ENCODE measurements at places on chromosomes 4 and X.

GRCh38 chrX:72568406-72569092 is 4.1 kb downstream of the HDAC8 start:
- DNase-seq, result no peak

DNA sequence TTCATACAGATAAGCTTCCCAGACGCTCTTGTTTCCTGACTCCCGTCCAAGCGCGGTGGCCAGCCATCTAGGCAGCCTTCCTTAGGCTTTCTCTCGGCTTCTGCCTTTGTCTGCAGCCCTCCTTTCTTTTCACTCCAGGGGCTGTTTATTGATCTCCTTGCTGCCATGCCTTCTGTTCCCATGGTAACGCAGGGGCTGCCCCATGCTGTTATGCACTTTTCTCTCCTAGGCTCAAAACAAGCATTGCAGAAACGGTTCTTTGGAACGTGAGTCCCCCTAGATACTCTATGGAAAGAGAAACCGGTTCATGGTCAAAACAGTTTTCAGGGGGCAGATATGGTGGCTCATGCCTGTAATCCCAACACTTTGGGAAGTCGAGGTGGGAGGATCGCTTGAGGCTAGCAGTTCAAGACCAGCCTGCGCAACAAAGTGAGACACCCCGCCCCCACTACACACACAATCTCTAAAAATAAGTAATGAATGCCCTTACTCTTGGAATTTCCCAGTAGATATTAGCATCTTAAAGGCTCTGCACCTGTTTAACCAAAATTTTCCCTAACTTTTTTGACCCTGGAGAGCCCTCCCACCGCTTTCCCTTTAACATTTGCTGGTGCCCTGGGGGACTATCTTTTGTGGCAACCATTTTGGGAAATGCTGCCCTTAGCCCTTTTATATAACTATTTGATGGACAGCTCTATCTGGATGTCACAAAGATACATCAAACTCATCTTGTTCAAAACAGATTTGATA is 53.9 kb upstream of the ZNF157 start:
- no peak for DNase-seq

DNA sequence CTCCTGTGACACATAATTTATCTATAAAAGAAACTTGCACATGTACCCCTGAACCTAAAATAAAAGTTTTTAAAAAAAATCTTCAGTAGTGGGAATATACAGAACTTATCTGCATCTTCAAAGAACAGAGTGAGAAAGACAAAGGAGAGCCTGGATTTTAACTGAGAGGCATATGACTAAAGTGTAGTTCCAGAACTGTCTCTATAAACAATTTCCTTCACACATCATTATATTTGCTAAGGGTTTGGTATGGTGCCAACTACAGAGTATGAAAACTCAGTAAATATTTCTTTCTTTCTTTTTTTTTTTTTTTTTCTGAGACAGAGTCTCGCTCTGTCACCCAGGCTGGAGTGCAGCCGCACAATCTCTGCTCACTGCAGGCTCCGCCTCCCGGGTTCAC is 49.9 kb upstream of the NFKB1 start:
- DNase-seq, result no peak

DNA sequence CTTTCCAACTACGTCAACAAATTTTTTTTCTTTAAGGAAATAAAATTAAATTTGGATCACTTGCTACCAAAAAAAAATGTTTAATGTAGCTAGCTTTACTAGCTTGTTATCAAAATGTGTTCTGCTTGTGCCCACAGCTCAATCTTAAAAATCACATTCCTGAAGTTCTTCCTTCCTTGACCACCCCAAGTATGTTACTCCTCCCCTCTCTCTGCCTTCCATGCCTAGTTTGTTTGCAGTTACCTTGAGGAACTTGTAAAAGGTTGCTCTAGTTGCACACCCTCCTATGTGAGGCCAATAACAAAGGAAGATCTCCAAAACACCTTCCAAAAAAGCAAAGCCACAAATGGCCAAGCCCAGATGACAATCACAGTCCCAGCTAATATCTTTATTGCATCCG is 19.6 kb upstream of the TMEM184C start:
- no peak for DNase-seq

GRCh38 chr4:132526652-132527051 is 622.4 kb upstream of the PCDH10 start:
- DNase-seq, result no peak

DNA sequence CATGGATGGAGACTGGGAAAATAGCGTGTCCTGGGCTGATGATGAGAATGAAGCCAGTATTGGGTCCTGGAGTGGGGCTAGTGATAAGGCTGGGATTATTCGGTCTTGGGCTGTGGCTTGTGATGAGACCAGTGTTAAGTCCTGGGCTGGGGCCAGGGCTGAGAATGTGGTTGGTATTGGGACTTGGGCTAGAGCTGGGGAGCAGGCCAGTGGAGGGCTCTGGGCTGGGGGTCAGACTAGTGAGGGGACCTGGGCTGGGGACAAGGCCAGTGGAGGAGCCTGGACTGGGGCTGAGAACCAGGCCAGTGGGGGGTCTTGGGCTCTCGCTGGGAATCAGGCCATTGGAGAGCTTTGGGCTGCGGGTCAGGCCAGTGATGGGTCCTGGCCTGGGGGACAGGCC is 6.7 kb downstream of the ARMCX4 start:
- DNase-seq, result no peak

DNA sequence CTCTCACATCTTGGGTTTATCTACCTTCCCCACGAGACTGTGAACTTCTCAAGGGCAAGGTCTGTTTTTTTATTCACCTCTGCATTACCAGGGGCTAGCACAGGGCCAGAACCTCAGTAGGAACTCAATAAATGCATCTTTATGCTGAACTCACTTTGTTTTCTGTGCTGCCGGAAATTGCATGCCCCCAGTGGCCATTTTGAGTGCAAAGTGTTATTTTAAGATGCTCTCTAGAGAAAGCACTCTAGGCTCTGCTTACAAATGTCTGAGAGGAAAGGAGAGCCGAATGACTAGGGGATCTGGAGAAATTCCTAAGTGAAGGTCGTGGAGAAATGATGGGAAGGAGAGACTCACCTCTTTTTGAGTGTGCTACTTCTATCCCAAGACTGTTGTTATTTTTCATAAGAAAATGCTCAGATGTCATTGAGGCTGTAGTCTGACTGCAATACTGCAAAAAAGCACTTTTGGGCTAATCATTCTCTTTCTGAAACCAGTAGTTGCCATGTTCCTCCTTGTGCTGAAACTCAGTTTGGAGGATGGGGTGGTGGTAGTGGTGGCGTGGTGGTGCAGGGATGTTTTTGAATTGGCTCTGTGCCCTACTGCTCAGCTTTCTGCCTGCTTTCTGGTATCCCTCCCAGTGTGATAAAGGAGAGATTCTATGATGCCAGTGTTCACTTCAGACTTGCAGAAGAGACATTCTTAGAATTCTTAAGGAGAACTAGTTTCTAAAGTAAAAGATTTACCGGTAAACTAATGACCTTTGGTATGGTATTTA is 41.3 kb downstream of the DOCK11 start:
- DNase-seq, result peak; percentile 47

DNA sequence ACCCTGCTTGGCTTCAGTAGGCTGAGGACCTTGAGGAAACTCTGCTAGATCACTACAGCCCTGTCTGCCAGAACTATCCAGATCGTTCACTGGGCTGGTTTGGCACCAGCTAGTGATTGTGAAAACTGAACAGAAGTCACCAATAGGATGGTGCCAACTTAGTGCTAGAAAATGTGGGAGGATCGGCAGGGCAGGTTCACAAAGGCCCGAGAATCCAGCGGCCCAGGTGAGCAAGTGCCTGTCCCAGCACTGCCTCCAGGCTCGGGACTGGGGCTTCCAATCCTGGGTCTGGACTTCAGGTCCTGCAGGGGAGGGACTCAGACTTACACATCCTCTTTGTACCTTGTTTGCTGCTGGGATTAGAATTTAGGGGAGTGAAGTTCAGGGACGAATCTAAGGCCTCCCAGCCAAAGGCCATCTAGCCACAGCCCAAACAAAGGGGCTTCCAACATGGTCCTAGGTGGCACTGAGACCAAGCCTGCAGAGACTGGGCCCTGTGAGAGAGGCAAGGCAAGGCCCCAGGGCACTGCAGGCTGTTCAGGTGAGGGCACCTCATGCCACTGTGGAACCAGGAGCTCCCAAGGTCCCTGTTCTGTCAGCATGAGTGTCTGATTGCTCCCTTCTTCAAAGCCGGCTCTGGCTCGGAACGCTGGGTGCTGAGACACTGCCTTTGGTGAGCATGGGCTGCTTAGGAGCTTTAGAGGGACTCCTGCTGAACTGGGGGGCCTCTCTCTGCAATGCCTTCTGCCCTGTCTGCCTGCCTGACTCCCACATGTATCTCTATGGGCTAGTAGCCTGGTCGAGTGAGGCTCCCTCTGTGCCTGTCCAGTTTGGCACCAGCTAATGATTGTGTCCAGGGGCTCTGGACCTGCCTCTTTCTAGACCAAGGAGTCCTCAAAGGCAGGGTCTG is 20.7 kb upstream of the ZNF185 start:
- DNase-seq, result no peak

- DNase-seq, result no peak
Measured at GRCh38 chr4:101711590-101712260, 78.8 kb upstream of the BANK1 start.

GRCh38 chr4:38671592-38671940 is 7.6 kb downstream of the KLF3 start:
- peak; percentile 48 for DNase-seq

DNA sequence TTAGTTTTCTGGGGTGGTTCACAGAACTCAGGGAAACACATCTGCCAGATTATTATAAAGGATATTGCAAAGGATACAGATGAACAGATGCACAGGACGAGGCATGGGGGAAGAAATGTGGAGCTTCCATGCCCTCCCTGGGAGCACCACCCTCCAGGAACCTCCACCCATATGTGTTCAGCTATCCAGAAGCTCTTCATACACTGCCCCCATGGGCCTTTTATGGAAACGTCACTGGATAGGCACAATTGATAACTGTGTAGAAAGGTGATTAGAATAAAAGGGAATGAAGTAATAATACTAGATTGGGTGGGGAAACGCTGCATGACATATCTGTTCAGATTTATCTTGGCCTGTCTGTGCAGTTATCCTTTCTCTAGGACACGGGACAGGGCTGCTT is 357.9 kb downstream of the HS3ST1 start:
- no peak for DNase-seq

DNA sequence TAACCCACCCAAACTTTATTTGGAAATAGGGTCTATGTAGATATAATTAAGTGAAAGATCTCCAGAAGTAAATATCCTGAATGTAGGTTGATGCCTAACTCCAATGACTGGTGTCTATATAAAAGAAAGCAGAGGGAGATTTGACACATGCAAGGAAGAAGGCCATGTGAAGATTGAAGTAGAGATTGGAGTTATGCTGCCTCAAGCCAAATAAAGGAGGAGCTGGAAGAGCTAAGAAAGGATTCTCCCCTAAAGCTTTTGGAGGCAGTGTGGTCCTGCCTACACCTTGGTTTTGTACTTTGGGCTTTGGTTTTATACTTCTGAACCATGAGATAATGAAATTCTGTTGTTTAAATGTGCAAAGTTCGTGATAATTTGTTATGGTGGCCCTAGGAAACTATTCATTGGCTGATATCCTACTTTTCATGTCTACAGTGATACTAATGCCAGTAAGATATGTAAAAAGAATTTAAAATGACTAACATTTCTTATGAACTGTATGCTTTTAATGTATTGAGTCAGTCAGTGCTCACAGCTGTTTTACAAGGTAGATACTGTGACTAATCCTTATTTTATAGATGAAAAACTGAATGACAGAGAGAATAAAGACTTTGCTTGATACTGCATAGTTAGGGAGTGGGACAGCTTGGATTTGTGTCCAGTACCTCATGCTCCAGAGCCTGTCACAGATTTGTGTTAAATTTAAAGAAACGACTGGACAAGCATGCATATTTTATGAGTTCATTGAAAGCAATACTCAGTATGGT is 5.9 kb upstream of the RAB40AL start:
- DNase-seq, result no peak

DNA sequence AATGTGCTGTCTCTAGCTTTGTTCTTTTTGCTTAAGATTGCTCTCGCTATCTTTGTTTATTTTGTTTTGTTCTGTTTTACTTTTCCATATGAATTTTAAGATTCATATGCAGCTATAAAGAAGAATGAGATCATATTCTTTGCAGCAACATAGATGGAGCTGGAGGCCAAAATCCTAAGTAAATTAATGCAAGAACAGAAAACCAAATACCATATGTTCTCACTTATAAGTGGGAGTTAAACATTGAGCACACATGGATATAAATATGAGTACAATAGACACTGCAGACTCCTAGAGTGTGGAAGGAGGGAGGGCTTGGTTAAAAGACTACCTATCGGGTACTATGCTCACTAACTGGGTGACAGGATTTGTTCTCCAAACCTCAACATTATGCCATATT is 237.8 kb downstream of the TRAM1L1 start:
- DNase-seq, result no peak

DNA sequence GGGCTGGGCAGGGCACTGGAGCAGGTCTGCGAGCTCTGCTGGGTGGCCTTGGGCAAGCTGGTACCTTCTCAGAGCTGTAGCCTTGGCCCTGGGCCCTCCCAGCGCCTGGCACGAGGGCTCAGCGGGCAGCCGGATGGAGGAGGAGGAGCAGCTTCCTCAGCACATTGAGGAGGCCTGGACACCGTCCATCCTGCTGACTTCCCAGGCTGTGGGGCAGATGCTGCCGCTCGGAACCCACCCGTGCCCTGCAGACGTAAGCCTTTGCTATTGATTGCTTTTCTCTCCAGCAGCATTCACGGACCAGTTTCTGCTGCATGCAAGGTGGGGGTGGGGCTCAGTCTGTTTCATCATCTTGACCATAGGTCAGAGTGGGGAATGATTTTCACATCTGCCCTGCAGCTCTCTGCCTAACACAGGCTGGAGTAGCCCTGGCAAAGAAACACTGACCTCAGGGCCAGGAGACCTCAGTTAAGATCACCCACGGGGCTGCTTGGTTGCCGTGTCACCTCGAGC is 80.7 kb upstream of the PSAPL1 start:
- DNase-seq, result no peak

DNA sequence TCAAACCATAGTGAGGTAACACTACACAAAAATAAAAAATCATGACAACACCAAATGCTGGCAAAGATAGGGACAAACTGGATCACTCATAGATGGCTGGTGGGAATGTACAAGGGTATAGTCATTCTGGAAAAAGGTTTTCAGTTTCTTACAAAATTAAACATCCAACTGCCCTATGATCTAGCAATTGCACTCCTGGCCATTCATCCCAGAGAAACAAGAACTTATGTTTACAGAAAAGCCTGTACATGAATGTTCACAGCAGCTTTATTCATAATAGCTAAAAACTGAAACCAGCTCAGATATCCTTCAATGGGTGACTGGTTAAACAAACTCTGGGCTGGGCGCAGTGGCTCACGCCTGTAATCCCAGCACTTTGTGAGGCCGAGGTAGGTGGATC is 43.3 kb downstream of the NYX start:
- DNase-seq, result no peak

GRCh38 chrX:71420686-71421085 is 54.5 kb downstream of the TAF1 start:
- DNase-seq, result no peak

GRCh38 chrX:70755850-70756249 is 152.7 kb downstream of the TEX11 start:
- DNase-seq, result peak; percentile 22

- no peak for DNase-seq
Measured at GRCh38 chr4:138576684-138577083, 334.5 kb upstream of the SLC7A11 start.

- DNase-seq, result no peak
Measured at GRCh38 chr4:4941751-4942150, 77.5 kb downstream of the CYTL1 start.

- DNase-seq, result no peak
Measured at GRCh38 chr4:143243041-143243440, 58.3 kb downstream of the USP38 start.

- no peak for DNase-seq
Measured at GRCh38 chr4:3328814-3329663, 36.2 kb downstream of the RGS12 start.

Measured in T-cell (primary cell).